ENCODE measurements at places on chromosomes 11 and 22. TPM values are rescaled to one million over a fixed set of nuclear protein-coding genes. Genes with fewer than 3 reads are reported as not detected.

Gene OR8K5
- total RNA-seq, result not detected

Gene RPS3
- total RNA-seq, result 3,444 TPM

Gene ACTN3
- not detected for total RNA-seq

DNA sequence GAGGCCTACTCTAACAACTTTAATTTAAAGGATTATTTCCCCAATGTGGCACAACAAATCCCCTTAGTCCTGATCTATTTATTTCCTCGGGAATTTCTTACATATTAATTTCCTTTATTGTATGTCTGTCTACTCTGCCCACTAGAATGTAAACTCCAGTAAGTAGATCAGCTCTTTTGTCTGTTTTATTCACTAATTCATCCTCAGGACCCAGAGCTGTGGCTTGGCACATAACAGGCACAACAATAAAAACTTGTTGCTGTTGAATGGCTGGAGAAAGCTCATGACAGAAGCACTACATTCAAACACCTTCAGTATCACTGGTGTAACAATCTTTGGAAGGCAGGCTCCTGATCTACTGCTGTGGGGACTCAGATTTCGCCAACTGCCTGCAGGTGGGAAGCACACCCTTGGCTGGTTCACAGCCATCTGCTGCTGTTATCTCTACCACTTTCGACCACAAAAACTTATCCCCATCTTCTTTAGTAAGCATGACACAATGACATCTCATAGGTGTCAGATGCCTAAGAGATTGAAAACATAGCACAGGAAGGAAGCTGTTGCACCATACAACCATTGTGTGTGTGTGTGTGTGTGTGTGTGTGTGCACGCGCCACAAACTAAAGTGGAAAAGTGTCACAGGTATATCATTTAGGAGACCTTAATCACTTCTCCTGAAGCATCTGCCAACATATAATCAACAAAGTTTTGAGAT lies 11.9 kb downstream of the HIRA start:
- no peak for DNase-seq

- DNase-seq, result no peak
Observed at GRCh38 chr11:119480380-119481020, 57.5 kb upstream of the THY1 start.

DNA sequence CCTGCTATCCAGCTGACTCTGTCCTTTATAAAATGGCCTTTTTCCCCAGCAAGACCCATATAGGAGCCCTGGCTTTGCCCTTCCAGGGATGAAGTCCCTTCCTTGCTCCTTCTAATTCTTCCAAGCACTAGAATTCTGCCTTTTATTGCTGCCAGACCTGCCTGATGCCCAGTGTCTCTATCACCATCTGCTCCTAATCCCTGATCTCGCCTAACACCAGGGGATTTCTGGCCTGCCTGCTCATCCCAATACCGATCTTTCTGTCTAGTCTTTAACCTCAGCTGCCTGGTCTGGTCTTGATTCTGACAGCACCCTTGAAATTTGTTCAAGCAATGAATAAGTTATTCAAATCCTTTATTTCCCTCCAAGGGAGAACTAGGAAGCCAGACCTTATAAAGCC lies 150.2 kb downstream of the SPON1 start:
- DNase-seq, result no peak
